Peyer's patch (tissue), 4 donors: ENCODE measurements at places on chromosomes 4 and X. TPM values are rescaled to one million over a fixed set of nuclear protein-coding genes. Genes with fewer than 3 reads are reported as not detected.

SLC10A6 gene
- not detected for total RNA-seq

TAF7L gene
- not detected for total RNA-seq

DCAF12L1 gene
- not detected for total RNA-seq

CYTL1 gene
- total RNA-seq, result not detected

PROM1 gene
- total RNA-seq, result 128 TPM

FHL1 gene
- total RNA-seq, result 302 TPM

TCEAL9 gene
- total RNA-seq, result 7.7 TPM

DKK2 gene
- 0.67 TPM for total RNA-seq

TRIM2 gene
- 153 TPM for total RNA-seq

GPC4 gene
- total RNA-seq, result 9.5 TPM

MID2 gene
- total RNA-seq, result 7.1 TPM

HSD17B11 gene
- 81.7 TPM for total RNA-seq

PCDH19 gene
- 0.83 TPM for total RNA-seq

F11 gene
- total RNA-seq, result not detected

TMEM255A gene
- not detected for total RNA-seq

RXFP1 gene
- not detected for total RNA-seq

CXCL3 gene
- total RNA-seq, result 3.3 TPM

SSX5 gene
- total RNA-seq, result not detected

MAGEA9B gene
- total RNA-seq, result not detected

DGKK gene
- not detected for total RNA-seq

LONRF3 gene
- 5.0 TPM for total RNA-seq

F8 gene
- 19.8 TPM for total RNA-seq

DSPP gene
- total RNA-seq, result not detected

LDOC1 gene
- 1.5 TPM for total RNA-seq

CT47B1 gene
- not detected for total RNA-seq

SCML2 gene
- 0.40 TPM for total RNA-seq

LRCH2 gene
- 2.4 TPM for total RNA-seq

NEXMIF gene
- 0.38 TPM for total RNA-seq

USP38 gene
- 32.0 TPM for total RNA-seq

VCX gene
- total RNA-seq, result not detected

MAP7D2 gene
- total RNA-seq, result 1.6 TPM

ENPEP gene
- 27.2 TPM for total RNA-seq

DIPK2B gene
- total RNA-seq, result 9.9 TPM

TXK gene
- 5.1 TPM for total RNA-seq

RNF212 gene
- not detected for total RNA-seq

PLAC1 gene
- not detected for total RNA-seq

VCX3A gene
- not detected for total RNA-seq

AREG gene
- total RNA-seq, result 11.2 TPM

IBSP gene
- total RNA-seq, result not detected

CDS1 gene
- 43.2 TPM for total RNA-seq
